ENCODE measurements at places on chromosomes 4 and X. TPM values are rescaled to one million over a fixed set of nuclear protein-coding genes. Genes with fewer than 3 reads are reported as not detected.
A peak's percentile ranks its signal among the peaks of the same experiment; 100 is the strongest.

The FUNDC2 gene
- 49.5 TPM for total RNA-seq

The ADGRG2 gene
- not detected for total RNA-seq

The MAGEB1 gene
- total RNA-seq, result not detected

The COX18 gene
- 10.8 TPM for total RNA-seq

The PABPC1L2B gene
- not detected for total RNA-seq

The DUX4 gene
- not detected for total RNA-seq

The RRH gene
- total RNA-seq, result 0.25 TPM

The STATH gene
- not detected for total RNA-seq

The PPP4R3C gene
- total RNA-seq, result not detected

DNA sequence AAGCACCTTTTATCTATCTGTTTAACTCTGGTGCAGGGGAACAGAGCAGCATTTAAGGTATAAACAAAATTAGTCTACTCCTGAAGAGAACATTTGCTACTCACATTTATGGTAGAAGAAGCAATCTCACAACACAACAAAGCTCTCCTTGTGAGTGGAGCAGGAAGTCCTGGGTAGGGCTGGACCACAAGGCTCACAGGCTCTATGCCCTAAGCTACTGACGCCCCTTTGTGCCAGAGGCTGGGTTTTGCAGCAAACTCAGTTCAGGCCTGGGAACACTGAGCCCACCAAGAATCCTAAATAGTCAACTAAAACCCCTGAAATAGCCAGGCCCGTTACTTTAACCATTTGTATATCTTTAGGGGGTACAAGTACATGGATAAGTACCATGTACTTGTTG is 4.7 kb upstream of the ZXDB start:
- no peak for DNase-seq

DNA sequence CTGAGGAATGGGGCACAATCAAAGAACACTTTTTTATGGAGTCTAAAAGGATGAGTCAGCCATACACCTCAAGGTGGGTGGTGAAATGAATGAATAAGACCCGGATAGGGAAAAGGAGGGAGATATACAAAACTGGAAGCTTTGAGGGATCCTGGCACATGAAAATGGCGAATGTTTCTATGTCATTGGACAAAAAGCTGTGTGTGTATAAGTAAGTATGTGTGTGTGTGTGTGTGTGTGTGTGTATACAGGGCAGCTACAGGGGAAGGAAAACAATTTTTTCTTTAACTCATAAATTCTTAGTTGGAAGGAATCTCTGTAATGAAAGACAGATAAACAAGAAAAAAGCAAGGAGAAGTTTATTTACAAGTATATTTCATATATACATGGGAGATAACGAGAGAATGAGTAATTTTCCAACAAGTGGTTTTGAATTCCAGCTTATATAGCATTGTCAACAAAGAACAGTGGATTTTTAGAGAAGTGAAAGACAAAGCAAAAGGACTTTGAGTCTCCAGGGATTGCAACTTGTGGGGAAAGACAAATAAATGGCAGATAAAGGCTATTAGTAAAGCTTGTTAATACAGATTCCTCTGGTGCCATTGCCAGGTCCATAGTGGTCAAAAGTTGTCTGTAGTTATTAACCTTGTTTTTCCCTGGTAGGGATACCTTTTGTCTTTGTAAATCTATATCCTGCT is 99.7 kb downstream of the MMRN1 start:
- DNase-seq, result no peak

DNA sequence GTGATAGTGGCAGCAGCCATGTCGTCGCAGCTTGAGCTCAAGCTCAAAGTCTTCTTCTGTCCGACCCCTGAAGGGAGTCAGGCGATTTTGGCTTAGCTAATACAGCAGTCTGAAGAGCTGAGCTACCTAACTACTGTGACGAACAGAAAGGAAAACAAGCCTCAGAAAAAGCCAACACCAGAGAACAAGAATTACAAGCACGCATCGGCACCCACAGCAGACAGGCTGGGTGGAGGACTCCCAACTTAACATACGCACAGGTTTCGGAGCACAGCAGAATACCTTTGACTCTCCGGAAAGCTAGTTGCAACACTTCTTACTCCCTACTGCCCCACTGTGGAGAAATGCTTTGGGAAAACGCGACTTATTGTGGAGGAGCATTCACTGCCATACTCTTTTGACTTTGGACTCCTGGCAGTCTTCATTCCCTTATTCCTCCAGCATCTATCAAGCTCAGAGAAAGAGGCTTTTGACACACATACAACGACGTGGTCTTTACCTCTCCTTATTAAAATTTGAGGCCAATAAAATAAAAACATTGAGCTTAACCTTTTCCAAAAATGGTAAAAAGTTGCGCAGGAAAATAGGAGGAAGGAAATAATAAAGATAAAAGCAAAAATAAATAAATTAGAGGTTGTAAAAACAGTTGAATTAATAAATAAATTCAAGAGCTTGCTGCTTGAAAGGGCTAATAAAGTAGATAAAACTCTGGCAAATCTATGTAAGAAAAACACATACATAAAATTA is 41.3 kb upstream of the GPC3 start:
- DNase-seq, result peak; percentile 1

GRCh38 chr4:107988763-107989035 is 990 bp upstream of the HADH start:
- DNase-seq, result no peak

DNA sequence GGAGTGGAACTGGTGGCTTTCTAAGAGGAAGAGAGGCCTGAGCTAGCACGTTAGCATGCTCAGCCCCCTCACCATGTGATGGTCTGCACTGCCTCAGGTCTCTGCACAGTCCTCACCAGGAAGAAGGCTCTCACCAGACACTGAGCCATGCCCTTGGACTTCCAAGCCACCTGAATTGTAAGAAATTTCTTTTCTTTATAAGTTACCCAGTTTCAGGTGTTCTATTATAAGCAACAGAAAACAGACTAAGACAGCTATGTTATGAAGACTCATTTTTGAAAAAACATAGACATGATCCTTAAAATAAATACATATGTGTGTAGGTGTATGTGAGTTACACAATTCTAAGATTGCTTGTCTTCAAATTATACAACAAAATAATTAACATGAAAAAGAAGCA is 74.7 kb downstream of the CEP44 start:
- no peak for DNase-seq

DNA sequence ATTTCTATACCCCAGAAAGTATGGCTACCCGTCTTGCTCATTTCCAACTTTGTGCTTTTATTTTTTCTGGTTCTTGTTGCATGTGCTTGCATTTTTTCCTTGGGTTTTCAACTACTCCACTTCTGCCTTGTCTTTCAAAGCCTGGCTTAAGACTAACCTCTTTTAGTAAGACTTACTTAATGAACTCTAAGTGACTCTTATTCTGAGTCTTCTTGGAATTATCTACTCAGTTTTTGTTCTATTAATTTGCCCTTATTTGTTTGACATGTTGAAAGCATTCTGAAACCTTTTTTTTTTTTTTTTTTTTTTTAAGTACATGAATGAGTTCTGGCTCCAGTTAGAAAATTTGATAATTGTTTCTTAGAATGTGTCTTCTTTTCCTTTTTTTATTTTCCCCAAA is 74.8 kb downstream of the SLIT2 start:
- DNase-seq, result no peak

DNA sequence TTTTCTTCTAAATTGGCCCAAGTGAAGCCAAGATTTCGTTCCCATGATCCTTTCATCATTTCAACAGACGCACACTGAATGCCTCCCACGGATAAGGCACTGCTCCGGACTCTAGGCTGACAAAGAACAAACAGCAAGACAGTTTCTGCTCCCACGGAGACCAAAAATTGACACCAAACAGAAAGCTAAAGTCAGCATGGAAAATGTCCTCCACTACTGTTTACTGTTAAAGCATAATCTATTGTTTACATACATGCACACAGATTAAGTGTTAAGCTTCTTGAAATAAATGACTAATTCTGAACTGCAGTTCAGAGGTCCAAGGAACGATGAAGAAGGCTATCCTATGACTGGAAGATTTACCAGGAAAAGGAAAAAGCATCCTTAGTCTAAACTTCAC is 199.6 kb downstream of the AASDH start:
- no peak for DNase-seq

DNA sequence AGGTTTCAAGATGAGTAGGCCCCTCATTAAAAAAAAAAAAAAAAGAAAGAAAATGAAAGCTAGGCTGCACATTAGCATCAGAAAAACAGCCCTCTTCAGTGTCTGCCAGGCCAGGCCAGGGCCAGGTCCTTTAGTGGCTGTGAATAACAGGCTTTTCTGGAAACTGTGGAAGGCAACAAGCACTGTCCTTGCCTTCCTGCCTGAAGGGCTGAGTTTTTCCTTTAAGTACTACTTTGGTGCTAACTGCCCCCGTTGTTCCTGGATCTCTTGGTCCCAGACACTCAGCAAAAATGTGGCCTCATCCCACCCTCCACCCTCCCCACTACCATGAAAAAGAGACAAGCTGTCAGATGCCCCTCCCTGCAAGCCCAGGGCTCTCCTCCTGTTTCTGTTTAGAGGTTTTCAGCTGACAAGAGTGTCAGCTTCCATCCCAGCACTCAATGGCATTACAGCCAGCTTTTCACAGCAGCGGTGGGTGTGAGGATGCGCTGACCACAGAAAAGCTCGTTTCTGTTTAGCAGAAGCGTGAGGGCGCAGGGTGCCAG is 174.2 kb downstream of the NHS start:
- no peak for DNase-seq

- DNase-seq, result no peak
Observed at GRCh38 chr4:154609532-154609931, 2.9 kb downstream of the FGG start.

DNA sequence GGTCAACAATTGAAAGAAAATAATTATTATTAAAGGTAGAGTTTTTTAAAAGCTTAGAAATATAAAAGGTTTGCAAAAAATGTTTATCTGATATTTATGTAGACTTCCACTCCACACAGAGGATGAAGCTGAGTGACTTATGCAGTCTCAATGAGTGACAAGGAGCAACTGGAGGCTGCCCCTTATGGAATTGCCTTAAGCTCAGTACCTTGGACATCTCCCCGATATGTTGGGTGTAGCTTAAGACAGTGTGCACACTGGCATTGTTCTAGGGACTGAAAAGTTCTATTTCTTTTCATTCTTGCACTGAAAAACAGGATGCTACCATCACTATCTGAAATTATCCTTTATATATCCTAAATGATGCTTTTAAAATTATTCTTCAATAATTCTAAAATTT is 292.1 kb downstream of the PRDM5 start:
- no peak for DNase-seq

GRCh38 chr4:76781698-76782595 is 116.0 kb downstream of the SOWAHB start:
- peak; percentile 99 for DNase-seq

DNA sequence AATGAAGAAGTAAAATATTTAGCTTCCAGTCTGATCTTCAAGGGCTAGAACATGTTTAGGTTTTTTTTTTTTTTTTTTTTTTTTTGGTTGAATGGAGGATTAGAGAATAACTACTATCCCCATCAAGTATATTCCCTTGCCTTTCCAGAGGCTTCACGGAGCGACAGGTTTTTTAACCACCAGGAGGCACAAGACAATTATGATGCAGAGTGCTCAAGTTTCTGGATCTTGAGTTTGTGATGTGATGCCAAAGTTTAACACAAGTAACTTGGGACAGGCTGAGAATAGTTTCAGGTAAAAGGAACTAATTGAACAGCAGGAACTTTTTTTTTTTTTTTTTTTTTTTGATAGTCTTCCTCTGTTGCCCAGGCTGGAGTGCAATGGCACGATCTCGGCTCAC is 30.3 kb downstream of the CCNI start:
- DNase-seq, result no peak

GRCh38 chrX:108322234-108322633 is 116.0 kb downstream of the COL4A6 start:
- DNase-seq, result no peak

DNA sequence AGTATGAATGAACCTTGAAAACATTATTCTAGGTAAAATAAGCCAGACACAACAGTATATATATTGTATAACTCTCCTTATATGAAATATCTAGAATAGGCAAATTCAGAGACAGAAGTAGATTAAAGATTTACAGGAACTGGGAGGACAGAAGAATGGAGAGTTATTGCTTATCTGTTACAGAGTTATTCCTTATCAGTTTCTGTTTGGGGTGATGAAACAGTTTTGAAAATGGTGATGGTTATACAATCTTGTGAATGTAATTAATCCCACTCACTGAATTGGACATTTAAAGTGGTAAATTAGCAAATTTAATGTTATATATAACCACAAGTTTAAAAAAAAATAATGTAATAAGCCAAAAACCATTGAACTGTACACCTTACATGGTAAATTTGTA is 14.5 kb upstream of the EXOC1 start:
- no peak for DNase-seq

DNA sequence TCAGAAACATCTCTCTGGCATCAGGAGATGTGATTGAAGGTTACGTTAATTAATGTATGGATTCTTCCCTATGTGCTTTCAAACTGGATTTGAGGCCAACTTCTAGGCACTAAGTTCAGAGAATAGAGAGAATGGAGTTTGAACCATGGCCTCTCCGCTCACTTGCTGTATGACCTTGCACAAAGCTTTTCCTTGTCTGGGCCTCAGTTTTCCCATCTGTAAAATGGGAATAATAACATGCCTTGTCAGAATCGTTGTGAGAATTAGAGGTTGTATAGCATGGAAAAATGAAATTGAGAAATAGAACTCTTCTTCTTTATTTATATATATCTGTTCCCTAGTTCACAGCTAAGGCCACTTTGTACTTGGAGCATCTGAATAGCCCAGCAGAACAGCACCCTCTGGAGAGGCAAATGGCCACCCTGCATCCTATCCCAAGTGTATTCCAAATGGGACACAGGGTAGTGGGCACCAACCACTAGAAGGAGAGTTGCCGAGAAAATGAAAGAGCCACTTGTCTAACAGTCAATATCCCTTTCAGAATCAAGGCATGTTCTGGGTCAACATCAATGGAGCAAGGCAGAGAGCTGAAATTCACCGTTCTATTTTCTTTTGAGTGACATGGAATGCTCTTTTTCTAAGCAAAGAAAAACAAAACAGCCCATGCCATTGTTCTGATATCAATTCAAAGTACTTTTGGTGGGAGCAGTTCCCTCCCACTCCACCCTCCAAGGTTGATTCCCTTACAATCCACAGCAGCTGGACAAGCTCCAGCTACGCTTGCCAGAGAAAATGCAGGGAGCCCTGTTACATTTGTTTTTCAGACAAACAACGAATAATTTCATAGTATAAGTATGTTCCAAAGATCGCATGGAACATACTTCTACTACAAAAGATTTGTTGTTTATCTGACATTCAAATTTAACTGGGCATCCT is 23.3 kb upstream of the MTM1 start:
- DNase-seq, result no peak

DNA sequence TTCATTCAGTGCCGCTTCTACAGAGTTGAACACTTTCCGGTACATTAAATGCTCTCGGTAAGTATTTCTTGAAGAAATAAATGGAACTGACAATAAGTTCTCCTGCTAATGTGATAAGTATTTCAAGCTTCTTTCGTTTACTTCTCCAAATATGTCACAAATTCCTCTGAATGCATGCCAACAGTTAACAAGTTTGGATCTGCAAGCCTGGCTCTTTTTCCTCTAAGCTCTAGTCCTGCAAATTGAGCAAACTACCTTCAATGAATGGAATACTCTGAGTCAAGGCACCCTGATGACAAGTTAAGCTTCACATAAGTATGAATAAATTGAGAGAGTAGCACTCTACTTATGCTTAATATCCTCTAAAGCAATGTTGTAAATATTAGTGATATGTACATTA is 403.6 kb downstream of the PDGFC start:
- peak; percentile 74 for DNase-seq

GRCh38 chr4:6150046-6150735 is 50.2 kb downstream of the JAKMIP1 start:
- DNase-seq, result no peak
